Activated naive CD4-positive, alpha-beta T cell treated with anti-CD3 and anti-CD28 coated beads, Interleukin-2, amount 50 U/mL, for 16 hours (primary cell): ENCODE measurements at places on chromosomes 2 and 18.

- DNase-seq: no peak
Observed at GRCh38 chr2:219571311-219572236, at the start of gene OBSL1. Gene OBSL1 (minus strand): TSS chr2:219571539. CDS start chr2:219571232, 307 bp downstream.

GRCh38 chr18:30192216-30192615 lies 850.3 kb downstream of the DSC3 start:
- DNase-seq: no peak

DNA sequence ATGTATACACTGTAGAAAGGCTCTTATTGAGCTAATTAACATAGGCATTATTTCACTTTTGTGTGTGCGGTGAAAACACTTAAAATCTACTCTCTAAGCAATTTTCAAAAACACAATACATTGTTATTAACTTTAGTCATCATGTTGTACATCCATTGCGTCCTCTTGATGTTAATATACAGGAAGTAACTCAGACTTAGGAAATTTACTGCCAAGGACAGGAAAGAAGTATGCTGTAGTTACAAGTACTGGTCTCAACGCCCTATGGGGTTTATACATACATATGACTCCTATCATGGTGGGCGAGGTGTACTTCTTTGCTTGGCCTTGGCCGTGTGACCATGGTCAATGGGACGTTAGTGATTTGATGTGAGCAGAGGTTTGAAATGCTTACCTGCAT lies 15.5 kb downstream of the SCTR start:
- DNase-seq: no peak

- DNase-seq: peak; percentile 24
Observed at GRCh38 chr2:112692918-112693317, 27.9 kb upstream of the NT5DC4 start.

DNA sequence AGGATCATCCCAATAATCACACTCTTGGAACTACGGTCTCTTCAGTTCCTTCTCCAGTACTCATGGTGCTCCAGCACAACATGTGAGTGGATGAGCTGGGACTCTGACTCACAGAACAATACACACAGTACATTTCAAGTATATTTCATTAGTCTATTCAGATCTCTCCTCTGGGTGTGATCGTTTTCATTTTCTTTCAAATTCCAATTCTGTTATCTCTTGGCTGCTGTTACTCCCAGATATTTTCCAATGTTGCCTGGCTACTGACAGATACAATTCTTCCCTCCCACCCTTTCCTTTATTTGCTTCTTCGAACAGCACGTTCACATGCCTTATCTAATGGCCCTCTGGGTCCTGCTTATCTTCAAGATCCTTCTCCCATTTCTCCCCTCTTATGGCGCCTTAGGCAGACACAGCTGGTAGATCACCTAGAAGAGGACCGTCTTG lies 216.0 kb downstream of the ACKR3 start:
- DNase-seq: no peak

- DNase-seq: no peak
Observed at GRCh38 chr2:73839653-73840411, 11.1 kb downstream of the STAMBP start.

GRCh38 chr2:230048010-230048671 lies 20.6 kb downstream of the SLC16A14 start:
- no peak for DNase-seq

DNA sequence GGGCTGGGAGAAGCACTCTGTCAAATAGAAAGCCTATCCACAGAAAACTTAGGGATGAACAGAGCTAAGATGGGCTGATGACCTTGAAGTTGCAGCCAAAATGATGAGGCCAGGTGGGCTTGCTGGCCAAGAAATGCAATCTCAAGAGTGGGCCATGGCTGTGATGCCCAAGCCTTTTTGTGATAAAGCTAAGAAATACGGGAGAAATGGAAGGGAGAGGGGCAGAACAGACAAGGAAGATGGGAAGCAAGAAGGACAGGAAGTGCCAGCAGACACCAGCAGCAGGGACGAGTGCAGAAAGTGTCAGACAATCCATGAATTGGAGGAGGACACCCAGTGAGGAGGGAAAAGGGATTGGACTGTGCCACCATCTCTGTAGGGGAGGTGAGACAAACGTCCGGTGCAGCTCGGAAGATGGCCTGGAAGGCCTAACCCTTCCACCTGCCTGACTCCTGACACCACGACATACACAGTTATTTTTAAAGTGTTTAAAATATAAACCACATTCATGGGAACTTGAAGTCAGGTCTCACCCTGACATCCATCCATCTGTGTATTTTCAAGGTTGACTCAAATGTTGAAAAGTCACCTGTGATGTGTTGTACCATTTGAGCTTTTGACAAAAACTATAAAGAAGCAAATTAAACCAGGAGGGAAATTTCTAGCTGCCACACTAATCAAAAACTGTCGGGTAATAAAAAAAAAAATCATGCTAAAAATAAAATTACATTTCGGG lies 105.5 kb downstream of the BCL2 start:
- no peak for DNase-seq

- no peak for DNase-seq
Observed at GRCh38 chr2:44215827-44216226, 47.2 kb downstream of the PPM1B start.

- no peak for DNase-seq
Observed at GRCh38 chr2:226791056-226791486, 8.5 kb downstream of the IRS1 start.

DNA sequence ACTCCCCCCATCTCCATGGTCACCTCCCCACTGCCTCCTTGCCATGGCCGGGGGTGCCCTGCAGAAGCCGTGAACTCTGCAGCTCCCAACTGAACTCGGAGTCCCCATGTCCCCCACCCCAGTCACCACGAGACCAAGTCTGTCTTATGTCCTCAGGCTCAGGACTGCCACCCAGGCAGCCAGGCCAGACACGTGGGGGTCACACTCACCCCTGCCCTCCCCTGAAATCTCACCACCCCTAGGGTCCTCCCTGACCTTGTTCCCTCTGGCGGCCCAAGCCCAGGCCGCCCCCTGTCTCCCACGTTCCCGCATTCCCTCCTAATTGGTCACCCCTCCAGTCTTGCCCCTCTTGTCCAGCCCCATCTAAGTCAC lies 11.0 kb downstream of the AQP12A start:
- DNase-seq: no peak
